Activated CD4-positive, alpha-beta T cell treated with anti-CD3 and anti-CD28 coated beads, Interleukin-2, amount 50 U/mL, for 24 hours (primary cell): ENCODE measurements at places on chromosomes 12 and 14.

GRCh38 chr14:78836777-78837176 lies 666.6 kb downstream of the NRXN3 start:
- no peak for DNase-seq

DNA sequence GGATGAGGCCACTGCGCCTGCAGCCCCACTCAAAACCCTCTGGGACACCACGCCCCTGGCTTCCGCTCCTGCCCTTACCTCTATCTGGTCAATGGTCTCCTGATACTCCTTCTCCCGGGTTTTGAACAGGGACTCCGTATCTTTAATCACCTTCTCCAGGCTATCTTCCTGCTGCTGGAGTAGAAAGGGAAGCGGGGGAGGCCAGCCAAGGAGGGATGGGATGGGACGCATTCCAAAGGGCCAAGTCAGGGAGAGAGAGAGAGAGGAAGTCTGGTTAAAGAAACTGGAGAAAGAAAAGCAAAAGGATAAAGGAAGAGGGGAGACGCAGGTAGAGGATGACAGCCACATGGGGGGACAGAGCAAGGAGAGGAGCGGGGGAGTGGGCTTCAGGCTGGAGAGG lies 7.9 kb downstream of the IFFO1 start:
- no peak for DNase-seq

DNA sequence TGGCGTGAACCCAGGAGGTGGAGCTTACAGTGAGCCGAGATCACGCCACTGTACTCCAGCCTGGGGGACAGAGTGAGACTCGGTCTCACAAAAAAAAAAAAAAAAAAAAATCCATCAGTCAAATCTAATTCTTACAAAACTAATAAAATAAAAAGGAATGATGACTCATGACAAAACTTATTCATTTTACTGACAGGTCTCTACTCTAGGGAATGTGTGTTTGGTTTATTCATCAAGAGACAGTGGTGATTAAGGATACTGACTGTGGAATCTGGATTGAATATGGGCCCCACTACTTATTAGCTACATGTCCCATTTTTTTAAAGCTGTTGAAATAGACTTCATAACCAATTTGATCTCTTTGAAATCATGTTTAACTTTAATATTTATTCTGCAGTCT lies 29.3 kb upstream of the GAS2L3 start:
- no peak for DNase-seq

DNA sequence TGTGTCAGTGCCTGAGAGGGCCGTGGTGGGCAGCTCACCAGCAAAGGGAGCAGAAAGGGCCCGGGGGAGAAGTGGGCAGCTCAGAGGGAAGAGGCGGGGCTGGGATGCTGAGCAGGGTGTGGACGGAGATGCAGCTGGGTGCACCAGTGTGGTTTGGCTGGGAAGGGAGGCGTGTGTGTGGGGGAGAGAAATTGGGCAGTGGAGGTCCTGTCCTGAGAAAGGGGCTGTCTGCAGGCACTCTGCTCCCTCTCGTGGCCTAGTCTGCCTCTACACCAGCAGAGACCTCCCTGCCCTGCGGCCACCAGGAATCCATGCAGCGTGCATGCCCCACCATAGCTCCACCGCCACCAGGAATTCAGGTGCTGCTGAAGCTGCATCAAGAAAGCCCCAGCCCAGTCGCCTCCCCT lies 6.4 kb downstream of the TMEM121 start:
- DNase-seq = no peak

GRCh38 chr12:80277732-80278131 lies 166.3 kb upstream of the PTPRQ start:
- DNase-seq = no peak

GRCh38 chr12:116849216-116849615 lies 32.0 kb downstream of the HRK start:
- no peak for DNase-seq

GRCh38 chr12:14635776-14636175 lies 60.6 kb downstream of the GUCY2C start:
- no peak for DNase-seq

- no peak for DNase-seq
These were observed 579.1 kb downstream of the SLC16A7 start for GRCh38 chr12:60174941-60175340.

DNA sequence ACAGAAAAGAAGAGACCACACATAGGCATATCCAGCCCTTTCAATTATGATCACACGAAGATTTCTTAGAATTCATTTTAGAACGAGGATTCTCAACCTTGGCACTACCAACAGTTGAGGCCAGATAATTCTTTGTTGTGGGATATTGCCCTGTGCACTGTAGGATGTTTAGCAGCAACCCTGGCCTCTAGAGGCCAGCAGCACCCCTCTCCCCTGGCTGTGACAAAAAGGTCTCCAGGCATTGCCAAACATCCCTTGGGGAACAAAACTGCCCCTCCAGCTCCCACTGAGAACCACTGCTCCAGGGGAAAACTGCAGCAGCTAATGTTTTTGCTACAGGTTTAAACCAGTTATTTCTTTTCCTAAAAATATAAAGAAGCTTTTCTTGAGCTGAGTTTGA lies 7.1 kb downstream of the NT5DC3 start:
- DNase-seq = no peak

- DNase-seq = no peak
These were observed 27.9 kb downstream of the PCNX1 start for GRCh38 chr14:70935135-70935534.

DNA sequence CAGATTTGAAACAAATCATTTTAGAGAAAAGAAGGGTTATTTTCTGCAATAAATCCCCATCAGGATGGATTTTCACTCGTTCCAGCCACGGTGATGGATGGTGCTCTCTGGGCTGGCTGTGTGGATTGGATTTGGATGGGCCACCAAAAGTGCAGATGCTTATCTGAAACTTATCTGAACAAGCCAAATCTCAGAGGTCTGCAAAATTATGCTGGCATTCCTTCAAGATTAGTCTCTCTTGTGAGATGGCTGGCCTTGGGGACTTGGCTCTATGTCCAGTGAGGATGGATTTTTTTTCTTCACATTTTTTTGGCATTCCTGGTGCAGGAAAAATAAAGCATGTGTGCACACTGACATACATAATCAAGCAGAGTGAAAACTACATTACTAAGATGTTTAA lies 341.9 kb downstream of the GXYLT1 start:
- DNase-seq = no peak

DNA sequence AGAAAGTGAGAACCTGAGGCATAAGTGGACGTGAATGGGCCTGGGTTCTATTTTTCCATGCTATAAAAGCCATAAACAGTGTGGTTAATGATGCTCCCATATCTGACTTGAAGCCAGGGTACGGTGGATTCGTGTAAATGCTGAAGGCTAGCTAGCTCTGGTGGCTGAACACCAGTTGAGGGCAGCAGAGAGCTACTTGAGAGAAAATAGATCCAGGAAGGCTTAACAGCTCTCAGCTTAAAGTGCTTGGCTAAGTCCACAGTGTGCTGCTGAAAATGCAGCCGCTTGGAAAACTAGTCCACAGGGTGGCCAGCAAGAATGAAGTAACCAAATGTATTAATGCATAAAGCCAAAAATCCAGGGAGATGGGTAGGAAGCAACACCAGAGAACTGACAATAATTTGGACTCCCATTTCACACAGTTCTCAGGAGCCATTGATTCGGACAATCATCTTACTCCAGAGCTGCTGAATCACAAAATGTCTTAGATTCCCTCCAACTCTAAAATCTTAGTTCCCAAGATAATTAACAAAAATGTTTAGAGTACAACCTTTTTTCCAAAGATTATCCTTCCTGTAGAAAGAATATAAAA lies 15.0 kb upstream of the FOXG1 start:
- no peak for DNase-seq

DNA sequence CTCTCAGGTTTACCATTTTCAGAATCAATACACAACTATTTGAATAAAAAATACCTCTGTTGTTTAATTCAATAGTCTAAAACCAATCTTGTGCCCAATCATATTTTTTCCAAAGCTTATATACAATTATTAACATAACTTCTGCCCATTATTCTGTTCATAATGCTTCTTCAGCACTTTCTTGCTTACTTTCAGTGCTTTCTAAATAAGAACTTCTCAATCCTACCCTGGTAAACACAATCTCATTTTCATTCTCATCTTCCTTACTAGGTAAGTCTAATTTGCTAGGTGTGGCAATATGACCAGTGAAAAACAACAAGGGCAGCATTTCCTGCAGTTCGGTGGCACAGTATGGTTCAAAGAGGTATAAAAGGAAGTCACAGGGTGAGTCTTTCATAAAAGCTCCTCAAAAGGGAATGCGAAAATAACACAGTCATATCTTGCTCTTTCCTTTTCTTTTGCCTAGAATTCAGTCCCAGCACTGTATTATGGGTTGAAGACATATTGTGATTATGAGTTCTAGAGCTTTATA lies 103.5 kb downstream of the FOXG1 start:
- DNase-seq = no peak

GRCh38 chr12:132422381-132423043 lies 67.4 kb upstream of the FBRSL1 start:
- DNase-seq = no peak

DNA sequence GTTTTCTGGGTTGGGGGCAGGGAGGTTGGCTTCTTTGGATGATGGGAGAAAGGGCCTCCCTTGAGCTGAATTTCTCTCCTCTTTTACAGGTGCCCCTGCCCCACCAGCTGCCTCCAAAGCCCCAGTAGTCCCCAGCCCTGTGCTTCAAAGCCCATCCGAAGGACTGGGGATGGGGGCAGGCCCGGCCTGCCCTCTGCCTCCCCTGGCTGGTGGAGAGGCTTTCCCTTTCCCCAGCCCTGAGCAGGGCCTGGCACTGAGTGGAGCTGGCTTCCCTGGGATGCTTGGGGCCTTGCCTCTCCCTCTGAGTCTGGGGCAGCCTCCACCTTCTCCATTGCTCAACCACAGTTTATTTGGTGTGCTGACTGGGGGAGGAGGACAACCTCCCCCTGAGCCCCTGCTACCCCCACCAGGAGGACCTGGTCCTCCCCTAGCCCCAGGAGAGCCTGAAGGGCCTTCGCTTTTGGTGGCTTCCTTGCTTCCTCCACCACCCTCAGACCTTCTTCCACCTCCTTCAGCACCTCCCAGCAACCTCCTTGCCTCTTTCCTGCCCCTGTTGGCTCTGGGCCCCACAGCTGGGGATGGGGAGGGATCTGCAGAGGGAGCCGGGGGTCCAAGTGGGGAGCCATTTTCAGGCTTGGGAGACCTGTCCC lies 4.0 kb downstream of the MBD6 start:
- DNase-seq = no peak

GRCh38 chr14:52117111-52117832 lies 48.4 kb upstream of the NID2 start:
- DNase-seq = no peak

DNA sequence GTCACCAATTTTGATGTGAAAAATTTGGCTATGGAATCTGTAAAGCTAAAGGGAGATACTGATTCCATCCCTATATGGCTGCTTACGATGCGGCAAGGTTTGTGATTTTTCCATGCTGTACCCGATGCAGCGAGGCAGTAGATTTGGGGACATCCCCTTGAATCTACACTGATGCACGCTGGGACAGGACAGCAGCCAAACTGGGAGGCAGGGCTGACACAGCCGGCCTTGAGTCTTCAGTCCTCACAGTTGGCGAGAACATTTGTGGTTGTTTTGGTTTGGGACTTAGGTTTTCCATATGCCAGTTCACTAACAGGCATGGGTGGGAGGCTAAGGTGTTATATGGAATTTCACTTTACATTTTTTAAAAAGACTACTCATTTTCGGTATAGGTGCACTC lies 3.8 kb downstream of the GALNT16 start:
- DNase-seq = no peak

DNA sequence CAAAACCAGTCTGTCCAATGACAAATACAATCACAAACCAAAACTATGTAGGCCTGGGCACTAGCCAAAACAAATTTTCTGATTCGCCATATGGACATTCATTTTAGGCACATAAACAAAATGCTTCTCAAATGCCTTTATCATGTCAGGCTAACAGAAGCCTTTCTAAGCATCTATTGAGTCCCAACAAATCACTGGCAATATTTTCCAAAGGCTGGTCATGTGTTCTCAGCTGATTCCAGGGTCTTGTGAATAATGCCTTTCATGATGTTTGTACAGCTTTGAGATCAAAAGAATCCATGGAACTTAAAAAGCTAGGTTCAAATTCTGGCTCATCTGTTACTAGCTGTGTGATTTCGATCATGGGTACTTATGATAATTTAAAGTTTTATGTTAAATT lies 16.1 kb downstream of the FSCB start:
- no peak for DNase-seq

DNA sequence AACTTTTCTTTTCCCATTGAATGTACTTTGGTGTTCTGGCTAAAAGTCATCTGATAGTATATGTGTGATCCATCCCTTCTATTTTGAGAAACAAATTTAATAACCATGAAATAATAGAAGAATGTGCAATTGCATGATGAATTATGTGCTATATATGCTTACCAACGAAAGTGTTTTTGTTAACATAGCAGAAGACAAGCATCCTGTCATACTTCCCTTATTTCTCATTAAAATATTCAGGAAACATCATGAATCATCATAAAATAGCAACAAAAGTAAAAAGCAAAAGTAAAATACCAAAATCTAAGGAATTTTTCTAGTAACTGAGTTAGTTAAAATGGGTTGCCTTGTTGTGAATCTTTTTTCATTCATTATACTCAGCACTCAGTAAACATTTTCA lies 409.0 kb upstream of the PDE3A start:
- DNase-seq = no peak

GRCh38 chr14:105086833-105087307 lies 21.6 kb upstream of the GPR132 start:
- DNase-seq = peak; percentile 78

GRCh38 chr12:43758247-43758727 lies 303 bp downstream of the PUS7L start:
- peak; percentile 7 for DNase-seq
